ENCODE measurements at places on chromosomes 3 and 15. TPM values are rescaled to one million over a fixed set of nuclear protein-coding genes. Genes with fewer than 3 reads are reported as not detected.

Gene ZNF774
- total RNA-seq: 0.82 TPM

DNA sequence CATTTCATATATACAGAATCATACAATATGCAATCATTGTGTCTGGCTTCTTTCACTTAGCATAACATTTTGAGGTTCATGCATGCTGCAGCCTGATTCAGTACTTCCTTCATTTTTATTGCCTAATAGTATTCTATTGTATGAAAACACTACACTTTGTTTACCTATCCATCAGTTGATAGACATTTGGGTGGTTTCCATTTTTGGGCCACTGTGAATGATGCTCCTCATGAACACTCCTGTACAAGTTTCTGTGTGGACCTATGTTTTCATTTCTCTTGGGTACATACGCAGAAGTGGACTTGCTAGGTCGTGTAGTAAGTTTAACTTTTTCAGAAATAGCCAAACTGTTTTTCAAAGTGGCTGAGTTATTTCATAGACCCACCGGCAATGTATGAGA lies 18.8 kb downstream of the TNIK start:
- no peak overlapping the region for H3K27ac ChIP-seq
- H3K4me3 ChIP-seq: no peak overlapping the region
- no peaks in the 10 kb centered on the region for H3K27me3 ChIP-seq
- H3K4me1 ChIP-seq: peaks cover 70% of the 10 kb centered on the region
- DNase-seq: no peak

DNA sequence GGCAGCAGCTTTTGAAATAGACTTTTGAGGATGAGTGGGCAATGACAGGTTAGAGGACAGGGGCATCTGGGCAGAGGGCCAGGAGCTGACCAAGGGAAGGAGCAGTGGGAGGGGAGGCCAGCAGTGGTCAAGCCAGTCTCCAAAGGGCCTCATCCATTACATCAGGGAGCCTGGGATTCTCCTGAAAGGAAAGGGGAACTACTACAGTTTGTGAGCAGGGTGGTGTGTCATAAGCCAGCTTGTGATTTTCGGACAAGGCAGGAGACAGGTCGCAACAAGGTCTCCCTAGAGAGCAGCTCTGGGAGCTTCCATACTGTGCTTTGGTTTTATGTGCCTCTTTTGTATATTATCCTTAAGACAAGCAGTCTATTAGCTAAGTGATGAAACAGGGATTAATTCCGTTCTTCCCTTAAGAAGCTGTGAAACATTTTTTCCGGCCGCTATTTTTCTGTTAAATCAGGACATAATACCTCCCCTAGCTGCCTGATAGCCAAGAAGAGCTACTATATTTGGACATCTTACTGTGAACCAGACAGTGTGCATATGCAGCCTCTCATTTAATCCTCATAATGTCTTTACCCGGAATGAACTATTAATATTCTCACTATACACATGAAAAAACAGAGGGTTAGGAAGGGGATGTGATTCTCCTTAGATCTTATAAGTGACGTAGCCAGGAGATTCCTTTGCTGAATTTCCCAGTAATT lies 46.4 kb downstream of the C2CD4B start:
- DNase-seq: no peak
- H3K4me1 ChIP-seq: peaks cover 23% of the 10 kb centered on the region
- peaks cover 2% of the 10 kb centered on the region for H3K36me3 ChIP-seq
- H3K4me3 ChIP-seq: no peak overlapping the region
- H3K27me3 ChIP-seq: no peaks in the 10 kb centered on the region

Gene ZFAND6
- total RNA-seq: 28.7 TPM

Gene CTDSPL
- total RNA-seq: 2.3 TPM

GRCh38 chr3:194200422-194201081 lies 64.6 kb downstream of the HES1 start:
- H3K27me3 ChIP-seq: peaks cover 46% of the 10 kb centered on the region
- no peak overlapping the region for H3K4me3 ChIP-seq
- no peak for DNase-seq
- H3K27ac ChIP-seq: no peak overlapping the region
- peaks cover 9% of the 10 kb centered on the region for H3K4me1 ChIP-seq

Gene TGM4
- total RNA-seq: not detected

Gene CCR2
- not detected for total RNA-seq

- H3K36me3 ChIP-seq: no peaks in the 10 kb centered on the region
- H3K27me3 ChIP-seq: peaks cover 10% of the 10 kb centered on the region
- no peak overlapping the region for H3K27ac ChIP-seq
- DNase-seq: no peak
- no peak overlapping the region for H3K4me3 ChIP-seq
- no peaks in the 10 kb centered on the region for H3K4me1 ChIP-seq
These were observed 70.4 kb upstream of the PCSK6 start for GRCh38 chr15:101559952-101560351.

DNA sequence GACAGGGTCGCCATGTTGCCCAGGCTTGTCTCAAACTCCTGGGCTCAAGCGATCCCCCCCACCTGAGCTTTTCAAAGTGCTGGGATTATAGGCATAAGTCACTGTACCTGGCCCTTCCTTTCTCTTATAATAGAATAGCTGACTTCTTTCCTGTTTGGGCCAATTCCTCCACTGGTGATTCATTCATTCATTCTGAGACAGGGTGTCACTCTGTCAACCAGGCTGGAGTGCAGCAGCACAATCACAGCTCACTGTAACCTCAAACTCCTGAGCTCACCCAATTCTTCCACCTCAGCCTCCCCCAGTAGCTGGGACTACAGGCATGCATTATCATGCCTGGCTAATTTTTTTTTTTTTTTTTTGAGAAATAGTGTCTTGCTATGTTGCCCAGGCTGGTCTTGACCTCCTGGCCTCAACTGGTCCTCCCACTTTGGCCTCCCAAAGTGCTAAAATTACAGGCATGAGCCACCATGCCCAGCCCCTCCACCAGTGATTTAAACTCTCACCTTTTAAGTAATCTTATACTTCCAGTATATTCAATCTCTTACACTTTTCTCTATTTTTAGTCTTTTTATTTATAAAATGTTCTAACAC lies 20.9 kb downstream of the GNB4 start:
- no peak for DNase-seq
- H3K36me3 ChIP-seq: no peaks in the 10 kb centered on the region
- H3K4me3 ChIP-seq: no peak overlapping the region
- H3K27ac ChIP-seq: no peak overlapping the region

- no peaks in the 10 kb centered on the region for H3K27me3 ChIP-seq
- peaks cover 57% of the 10 kb centered on the region for H3K4me1 ChIP-seq
- H3K27ac ChIP-seq: no peak overlapping the region
- H3K36me3 ChIP-seq: peaks cover 1% of the 10 kb centered on the region
- H3K4me3 ChIP-seq: no peak overlapping the region
- DNase-seq: no peak
These were observed 90.3 kb downstream of the ITPR1 start for GRCh38 chr3:4583416-4583815.

Gene GATA2
- total RNA-seq: 0.24 TPM

Gene GOLGA6B
- not detected for total RNA-seq

Gene AVEN
- 15.3 TPM for total RNA-seq

DNA sequence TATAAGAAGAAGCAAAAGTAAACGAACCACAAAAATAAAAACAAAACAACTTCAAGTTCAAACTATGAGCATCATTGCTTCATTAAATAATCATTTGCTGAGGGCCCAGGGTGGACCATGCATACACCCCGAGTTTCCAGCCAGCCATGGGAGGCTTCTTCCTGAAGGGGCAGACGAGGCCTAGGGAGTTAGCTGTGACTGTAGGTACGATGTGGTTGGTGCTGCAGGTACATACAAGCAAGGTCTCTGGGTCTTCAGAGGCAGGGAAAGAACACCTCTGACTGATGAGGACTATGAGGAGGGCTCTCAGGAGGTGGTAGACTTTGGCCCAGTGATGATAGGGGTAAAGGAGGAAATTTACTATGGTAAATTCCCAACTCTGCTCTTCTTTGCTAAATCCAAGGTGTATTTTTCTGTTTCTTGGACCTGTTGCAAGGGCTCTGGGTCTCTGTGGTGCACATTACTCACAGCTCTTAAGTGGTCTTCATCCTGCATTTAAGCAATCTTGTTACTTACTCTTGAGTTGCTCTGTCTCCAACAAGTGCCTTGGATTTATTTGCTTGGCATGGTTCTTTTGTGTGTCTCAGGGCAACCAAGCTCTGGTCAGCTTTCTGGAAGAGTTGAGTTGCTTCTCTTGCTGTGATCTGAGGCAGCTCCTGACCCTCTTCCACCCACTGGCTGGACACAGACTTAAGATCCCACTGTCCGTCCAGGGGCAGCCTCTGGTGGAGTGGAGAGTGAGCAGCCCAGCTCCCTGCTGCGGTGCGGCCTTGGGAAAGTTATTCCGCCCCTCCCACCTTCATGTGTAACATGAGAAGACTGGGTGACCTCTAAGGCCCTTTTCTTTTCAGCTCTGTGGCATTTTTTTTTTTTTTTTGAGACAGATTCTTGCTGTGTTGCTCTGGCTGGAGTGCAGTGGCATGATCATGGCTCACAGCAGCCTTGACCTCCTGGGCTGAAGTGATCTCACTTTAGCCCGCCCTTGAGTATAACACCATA lies 56.1 kb upstream of the KIF23 start:
- H3K27ac ChIP-seq: no peak overlapping the region
- no peaks in the 10 kb centered on the region for H3K36me3 ChIP-seq
- no peaks in the 10 kb centered on the region for H3K4me1 ChIP-seq
- H3K27me3 ChIP-seq: no peaks in the 10 kb centered on the region
- no peak for DNase-seq
- no peak overlapping the region for H3K4me3 ChIP-seq

Gene ECE2
- total RNA-seq: not detected

DNA sequence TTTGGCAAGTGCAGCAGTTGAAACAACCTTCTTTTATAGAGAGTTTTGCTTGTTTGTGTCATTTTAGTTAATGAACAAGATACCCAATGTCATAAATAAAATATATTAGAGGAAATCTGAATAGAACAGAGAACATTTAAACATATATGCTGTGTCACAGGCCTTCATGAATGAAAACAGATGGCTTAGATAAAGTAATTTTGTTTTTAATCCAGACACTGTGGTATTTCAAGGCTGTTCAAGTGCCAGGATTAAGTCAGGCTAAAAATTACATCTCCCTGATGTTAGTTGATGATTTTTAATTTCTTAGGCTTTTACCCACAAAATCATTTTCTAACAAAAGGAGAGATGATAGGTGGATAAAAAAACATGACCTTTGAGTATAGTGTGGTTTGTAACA lies 4.9 kb upstream of the ACKR4 start:
- no peak for DNase-seq
- peaks cover 3% of the 10 kb centered on the region for H3K4me1 ChIP-seq
- no peak overlapping the region for H3K27ac ChIP-seq
- no peaks in the 10 kb centered on the region for H3K27me3 ChIP-seq
- peaks cover 51% of the 10 kb centered on the region for H3K36me3 ChIP-seq

Gene C3orf70
- 0.06 TPM for total RNA-seq

DNA sequence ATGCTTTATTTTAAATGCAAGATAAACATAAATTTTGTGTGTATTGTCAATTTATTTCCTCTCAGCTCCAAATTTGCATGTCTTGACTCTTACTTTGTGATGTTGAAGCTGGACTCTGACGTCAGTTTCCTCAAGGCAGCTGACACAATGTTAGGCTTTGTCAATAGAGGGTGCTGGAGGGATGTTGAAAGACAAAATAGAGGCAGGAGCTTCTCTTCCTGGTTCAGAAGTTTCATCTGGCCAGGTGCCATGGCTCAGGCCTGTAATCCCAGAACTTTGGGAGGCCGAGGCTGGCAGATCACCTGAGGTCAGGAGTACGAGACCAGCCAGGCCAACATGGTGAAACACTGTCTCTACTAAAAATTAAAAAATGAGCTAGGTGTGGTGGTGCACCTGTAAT lies 408.6 kb downstream of the GBE1 start:
- no peak overlapping the region for H3K4me3 ChIP-seq
- DNase-seq: no peak

- DNase-seq: no peak
- H3K4me1 ChIP-seq: no peaks in the 10 kb centered on the region
- no peak overlapping the region for H3K27ac ChIP-seq
- H3K4me3 ChIP-seq: no peak overlapping the region
- peaks cover 5% of the 10 kb centered on the region for H3K27me3 ChIP-seq
These were observed 341.5 kb downstream of the THSD4 start for GRCh38 chr15:71456811-71457210.

GRCh38 chr3:57903124-57903890 lies 104.9 kb upstream of the FLNB start:
- H3K4me3 ChIP-seq: no peak overlapping the region
- peaks cover 19% of the 10 kb centered on the region for H3K36me3 ChIP-seq
- H3K27me3 ChIP-seq: no peaks in the 10 kb centered on the region

DNA sequence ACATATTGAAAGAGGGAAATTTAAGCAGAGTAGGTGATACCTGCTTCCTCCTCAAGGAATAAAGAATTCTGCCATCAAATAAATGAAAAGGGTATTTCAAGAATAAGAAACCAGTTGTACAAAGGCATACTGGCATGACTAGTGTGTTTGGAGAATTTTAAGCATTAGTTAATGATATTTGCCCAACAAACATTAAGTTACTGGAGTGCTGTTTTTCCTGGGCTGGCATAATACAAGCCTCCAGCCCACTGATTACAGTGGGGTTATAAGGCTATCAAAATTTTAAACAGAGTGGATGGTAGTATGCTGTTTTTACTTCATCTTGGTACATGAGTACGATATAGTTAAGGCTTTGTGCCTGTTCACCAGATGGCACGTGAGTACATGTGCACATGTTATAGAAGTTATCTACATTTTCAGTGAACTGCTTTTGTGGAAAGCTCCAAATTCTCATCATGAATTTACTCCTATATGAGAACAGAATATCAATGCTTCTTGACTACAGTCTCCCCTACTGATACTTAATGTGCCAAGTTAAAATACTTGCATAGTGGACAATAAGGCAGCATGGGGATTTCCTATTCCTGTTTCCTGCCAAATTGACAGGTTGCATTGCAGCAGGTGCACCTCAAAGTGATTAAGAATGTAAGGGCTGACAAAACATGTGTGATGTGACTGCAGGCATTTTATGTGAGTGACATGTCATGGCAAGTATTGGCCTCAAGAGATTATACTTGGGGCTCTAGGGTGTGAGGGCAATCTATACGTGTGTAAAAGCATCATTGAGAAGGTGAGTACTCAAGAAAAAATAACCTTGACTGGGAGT lies 14.9 kb downstream of the NAALADL2 start:
- no peak overlapping the region for H3K4me3 ChIP-seq
- no peak for DNase-seq
- H3K36me3 ChIP-seq: no peaks in the 10 kb centered on the region
- H3K4me1 ChIP-seq: no peaks in the 10 kb centered on the region
- no peak overlapping the region for H3K27ac ChIP-seq

GRCh38 chr3:48678056-48678455 lies 7.7 kb downstream of the NCKIPSD start:
- no peak overlapping the region for H3K4me3 ChIP-seq
- peaks cover 2% of the 10 kb centered on the region for H3K4me1 ChIP-seq
- peaks cover 29% of the 10 kb centered on the region for H3K36me3 ChIP-seq
- no peak for DNase-seq
- no peaks in the 10 kb centered on the region for H3K27me3 ChIP-seq
- H3K27ac ChIP-seq: no peak overlapping the region

DNA sequence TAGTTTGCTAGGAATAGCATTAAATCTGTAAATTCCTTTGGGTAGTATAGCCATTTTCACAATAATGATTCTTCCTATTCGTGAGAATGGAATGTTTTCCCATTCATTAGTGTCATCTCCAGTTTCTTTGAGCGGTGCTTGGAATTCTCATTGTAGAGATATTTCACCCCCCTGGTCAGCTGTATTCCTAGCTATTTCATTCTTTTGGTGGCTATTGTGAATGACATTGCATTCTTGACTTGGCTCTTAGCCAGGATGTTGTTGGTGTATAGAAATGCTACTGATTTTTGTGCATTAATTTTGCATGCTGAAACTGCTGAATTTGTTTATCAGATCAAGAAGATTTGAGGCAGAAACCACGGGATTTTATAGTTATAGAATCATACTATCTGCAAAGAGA lies 690.5 kb upstream of the ALCAM start:
- no peaks in the 10 kb centered on the region for H3K4me1 ChIP-seq
- DNase-seq: no peak
- H3K4me3 ChIP-seq: no peak overlapping the region
- no peaks in the 10 kb centered on the region for H3K36me3 ChIP-seq

All from activated naive CD8-positive, alpha-beta T cell treated with anti-CD3 and anti-CD28 coated beads for 36 hours (primary cell).